Karpas-422 (cell line): ENCODE measurements at places on chromosomes 3 and 15.

- DNase-seq = no peak
Measured at GRCh38 chr15:84782346-84782745, 34.0 kb downstream of the ZNF592 start.

- peak; percentile 80 for DNase-seq
Measured at GRCh38 chr3:13229273-13229949, 156.2 kb upstream of the IQSEC1 start.

DNA sequence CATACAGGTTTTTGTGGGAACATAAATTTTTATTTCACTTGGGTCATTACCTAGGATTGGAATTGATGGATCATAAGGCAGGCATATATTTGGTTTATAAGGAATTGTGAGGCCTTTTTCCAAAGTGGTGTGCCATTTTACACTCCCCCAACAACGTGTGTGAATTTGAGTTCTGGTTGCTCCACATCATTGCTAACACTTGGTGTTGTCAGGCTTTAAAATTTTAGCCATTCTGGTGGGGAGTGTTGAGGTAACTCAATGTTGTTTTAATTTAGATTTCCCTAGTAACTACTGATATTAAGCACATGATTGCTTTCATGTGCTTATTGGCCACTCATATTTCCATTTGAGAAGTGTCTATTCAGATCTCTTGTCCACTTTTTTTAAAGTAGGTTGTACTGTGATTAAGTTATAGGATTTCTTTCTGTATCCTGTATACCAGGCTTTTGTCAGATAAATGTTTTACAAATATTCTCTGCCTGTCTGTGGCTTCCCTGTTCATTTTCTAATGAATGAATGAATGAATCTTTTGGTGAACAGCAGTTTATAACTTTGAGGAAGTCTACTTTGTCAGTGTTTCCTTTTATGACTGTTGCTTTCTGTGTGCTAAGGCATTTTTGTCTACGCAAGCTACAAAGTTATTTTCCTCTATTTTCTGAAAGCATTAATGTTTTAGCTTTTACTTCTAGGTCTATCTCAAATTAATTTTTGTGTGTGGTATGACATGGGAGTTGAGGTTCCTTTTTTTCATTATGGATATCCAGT is 17.9 kb upstream of the NR2C2 start:
- DNase-seq = no peak

DNA sequence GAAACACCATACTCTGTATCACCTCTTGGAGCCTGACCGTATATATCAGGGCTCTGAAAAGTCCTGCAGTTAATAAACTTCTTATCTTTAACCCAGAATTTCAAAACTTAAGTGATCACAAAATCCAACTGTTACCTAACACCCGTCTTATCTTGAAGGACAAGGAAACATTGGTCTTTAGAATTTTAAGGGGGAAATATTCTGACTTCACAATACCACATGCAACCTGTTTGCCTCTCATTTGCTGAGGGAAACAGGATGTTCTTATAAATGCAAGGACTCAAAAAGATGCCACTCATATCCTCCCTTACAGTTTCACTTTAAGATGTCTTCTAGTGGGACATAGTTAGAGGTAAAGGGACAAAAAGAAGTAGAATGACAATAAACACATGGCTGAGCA is 67.9 kb downstream of the CRTC3 start:
- DNase-seq = no peak
